ENCODE measurements at places on chromosomes 5 and 9.

- no peak for DNase-seq
These were observed 267.4 kb downstream of the CHSY3 start for GRCh38 chr5:130171699-130172098.

DNA sequence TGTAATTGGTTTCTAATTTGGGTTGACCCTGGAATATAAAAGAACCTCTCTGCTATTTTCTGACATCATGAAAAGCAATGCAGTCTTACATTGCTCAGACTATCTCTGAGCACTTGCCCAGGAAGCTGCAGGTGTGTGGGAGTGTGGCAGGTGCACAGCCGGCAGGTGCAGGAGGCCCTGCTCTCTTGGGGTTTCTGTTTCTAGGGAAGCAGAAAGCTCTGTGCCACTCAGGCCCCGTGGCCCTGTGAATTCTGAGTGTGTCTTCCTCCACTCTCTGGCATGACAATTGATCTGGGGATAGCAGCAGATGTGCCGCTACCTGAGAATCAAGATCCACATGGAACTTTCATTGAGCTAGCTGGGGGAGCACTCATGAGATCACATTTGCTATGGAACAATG lies 45.7 kb upstream of the IRX2 start:
- DNase-seq = no peak

DNA sequence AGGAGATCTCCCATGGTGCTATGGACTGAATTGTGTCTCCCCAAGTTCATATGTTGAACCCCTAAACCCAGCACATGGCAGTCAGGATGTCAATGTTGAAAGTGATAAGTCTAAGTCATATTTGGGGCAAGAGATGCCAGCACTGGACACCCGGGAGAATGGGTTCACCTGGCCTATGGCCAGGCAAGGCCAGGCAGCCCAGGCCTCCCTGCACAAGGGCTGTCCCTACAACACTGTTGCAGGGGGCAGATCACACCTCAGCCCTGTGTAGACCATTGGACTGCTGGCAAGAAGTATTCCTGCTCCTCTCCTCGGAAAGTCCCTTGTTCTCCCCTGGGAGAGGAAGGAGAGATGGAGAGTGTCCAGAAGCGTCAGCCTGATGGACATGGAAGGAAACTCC lies 240.5 kb downstream of the GADD45G start:
- no peak for DNase-seq

GRCh38 chr5:85656050-85656449 lies 961.7 kb upstream of the COX7C start:
- DNase-seq = no peak

DNA sequence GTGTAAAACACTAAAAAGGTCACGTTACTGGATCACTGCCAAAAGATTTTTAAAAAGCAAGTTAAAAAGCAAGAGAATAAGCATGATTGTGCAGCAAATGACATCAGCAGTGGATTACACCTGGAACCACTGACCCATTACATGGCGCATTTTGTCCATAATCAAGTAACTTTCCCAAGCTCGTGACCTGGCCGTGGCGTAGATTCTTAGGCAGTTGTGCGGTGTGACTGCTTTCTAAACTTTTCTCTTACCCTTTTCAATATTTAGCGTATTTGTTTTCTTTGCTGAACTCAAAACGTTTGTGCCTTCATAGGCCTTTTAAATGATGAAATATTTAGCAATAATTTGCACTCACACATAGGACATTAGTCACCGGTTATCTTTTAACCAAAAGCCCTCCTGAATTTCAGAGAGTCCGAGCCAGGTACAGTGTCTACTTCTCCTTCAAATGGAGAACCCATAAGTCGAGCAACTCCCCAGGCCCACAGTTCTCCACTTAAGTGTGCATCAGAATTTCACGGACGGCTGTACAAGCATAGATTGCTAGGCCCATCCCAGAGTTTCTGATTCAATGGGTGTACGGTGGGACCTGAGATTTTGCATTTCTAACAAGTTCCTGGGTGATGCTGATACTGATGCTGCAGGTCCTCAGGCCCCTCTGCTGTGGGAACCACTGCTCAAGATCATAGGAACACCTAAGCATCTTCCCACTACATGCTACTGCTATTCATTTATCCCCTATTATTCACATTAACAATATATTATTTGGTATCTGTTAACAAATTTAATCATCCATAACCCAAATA lies 144.4 kb downstream of the GLIS3 start:
- no peak for DNase-seq

DNA sequence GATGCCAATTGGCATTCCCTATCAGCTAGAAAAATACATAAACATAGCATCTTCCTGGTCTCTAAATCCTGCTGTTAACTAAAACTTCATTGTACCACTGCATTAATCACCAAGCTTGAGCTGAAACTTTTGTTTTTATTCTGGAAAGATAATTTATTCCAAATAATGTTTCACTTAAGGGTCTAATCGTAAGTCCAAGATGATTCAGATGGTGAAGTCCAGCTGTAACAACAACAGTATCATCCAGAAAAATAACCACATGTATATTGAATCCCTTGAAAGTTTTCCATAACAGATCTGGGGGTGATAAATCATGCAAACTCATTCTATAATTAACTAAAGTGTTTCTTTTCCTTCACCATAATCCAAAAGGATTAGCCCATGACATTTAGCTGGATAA lies 23.9 kb downstream of the RORB start:
- no peak for DNase-seq

DNA sequence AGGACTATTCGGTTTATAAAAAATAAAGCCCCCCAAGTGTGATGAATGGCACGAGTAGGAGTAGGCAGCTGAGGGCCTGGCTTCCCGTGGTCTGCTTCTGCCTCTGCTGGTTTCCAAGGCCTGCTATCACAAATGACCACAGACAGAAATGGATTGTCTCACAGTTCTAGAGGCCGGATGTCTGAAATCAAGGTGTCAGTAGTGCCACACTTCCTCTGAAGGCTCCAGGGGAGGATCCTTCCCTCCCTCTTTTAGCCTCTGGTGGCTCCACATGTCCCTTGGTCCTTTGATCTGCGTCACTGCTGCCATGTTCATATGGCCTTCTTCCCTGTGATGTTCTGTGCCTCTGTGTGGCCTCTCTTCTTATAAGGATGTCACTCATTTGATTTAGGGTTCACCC lies 15.1 kb downstream of the PRKACG start:
- DNase-seq = no peak

GRCh38 chr9:2477755-2478154 lies 143.8 kb upstream of the VLDLR start:
- DNase-seq = no peak

- no peak for DNase-seq
These were observed 48.0 kb downstream of the SLC22A5 start for GRCh38 chr5:132417461-132417860.

- no peak for DNase-seq
These were observed 11.4 kb downstream of the VCAN start for GRCh38 chr5:83482961-83483360.

GRCh38 chr9:108316630-108317029 lies 539.2 kb downstream of the ACTL7B start:
- DNase-seq = no peak

- no peak for DNase-seq
These were observed 1.6 kb upstream of the FBXW11 start for GRCh38 chr5:172008111-172008455.

DNA sequence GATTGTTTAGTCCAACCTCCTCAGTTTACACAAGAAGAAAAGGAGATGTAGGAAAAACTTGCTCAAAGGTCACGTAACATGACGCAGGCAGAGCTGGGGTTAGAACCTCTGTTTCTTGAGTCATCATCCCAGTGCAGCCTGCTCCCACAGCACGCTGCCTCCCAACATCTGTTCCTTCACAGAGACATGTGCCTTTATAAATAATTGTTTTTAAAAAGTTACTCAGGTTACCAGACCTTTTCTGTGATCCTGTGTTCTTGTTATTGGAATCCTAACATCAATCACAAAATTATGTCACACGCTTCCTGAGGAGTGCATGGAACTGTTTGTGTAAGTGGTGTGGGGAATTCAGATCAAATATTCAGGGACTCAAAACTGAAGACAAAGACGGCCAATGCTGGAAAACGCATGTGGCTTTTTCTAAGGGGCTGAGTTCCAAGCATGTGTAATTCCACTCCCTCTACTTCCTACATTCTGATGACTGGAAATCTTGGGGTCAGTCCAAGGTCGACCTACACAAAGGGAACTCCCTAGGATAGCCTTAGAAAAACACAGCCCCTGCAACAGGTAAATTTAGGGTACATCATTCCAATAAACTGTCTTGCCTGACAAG lies 184.3 kb downstream of the TSSK1B start:
- no peak for DNase-seq

DNA sequence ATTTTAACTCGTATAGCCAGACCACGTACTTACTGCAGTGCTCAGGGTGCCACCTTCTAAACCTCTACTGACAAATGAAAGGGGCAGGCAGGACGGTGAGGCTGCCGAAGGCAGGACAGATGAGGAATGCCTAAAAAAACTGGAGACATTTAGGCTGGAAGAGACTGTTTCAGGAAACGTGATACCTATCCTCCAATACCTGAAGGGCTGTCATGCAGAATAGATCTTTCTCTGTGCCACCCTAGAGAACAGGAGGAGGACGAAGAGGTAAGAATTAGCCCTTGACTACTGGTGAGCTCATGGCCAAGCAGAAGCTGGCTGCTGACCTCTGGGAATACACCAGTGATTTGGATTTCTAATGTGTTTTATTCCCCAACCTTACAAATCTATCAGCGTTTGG lies 139.4 kb downstream of the EFNA5 start:
- no peak for DNase-seq

DNA sequence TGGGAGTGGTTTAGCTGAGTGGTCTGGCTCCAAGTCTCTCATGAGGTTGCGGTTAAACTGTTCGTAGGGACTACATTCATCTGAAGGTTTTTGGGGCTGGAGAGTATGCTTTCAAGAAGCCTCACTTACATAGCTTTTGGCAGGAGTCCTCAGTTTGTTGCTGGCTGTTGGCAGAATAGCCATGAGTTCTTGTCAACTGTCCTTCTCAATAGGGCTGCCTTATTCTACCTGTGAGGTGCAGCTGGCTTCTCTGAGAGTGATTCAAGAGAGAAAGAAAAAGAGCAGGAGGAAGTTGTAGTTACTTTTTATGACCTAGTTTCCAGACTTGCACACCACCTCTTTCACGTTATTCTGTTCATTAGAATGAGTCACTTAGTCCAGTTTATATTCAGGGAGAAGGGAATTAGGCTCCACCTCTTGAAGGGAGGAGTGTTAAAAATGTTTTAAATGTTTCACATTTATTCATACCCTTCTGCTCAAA lies 33.2 kb downstream of the YTHDC2 start:
- no peak for DNase-seq

DNA sequence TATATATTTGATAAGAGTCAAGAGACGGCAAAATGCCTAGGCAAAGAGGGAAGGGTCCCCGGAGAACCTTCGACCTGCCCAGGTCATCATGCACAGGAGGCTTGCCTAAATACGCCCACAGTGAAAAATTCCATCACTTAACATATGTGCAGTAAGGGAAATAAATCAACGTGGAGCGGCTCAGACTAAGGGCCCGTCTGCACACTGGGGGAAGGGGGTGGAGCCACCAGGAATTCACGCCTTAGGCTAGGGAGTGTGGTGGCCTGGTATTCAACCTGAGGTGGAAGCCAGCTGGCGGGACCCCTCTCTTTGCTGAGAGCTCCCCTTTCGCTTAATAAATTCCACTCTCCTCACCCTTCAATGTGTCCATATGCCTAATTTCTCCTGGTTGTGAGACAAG lies 8.3 kb downstream of the PTBP3 start:
- no peak for DNase-seq

- no peak for DNase-seq
These were observed 50.1 kb downstream of the MRPL36 start for GRCh38 chr5:1749346-1750124.

DNA sequence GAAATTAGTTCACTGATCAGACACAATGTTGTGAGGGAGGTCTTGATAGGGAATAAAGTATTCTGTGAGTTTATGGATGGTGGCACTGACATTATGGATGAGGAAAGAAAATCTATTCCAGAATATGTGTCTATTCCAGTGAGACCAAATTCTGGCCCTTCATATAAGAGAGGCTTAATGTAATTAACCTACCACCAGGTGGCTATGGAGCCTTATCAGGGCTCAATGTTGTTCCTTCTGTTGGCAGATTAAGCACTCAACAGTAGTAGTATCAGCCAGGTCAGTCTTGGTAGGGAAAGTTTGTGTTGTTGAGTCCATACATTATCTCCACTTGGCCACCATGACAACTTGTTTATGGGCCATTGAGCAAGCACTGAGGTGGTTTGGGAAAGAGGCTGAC lies 41.7 kb upstream of the BARX1 start:
- DNase-seq = no peak

- no peak for DNase-seq
These were observed 265.7 kb upstream of the ANKRD55 start for GRCh38 chr5:56498759-56499395.

- no peak for DNase-seq
These were observed 9.9 kb downstream of the FSD1L start for GRCh38 chr9:105457560-105458294.

DNA sequence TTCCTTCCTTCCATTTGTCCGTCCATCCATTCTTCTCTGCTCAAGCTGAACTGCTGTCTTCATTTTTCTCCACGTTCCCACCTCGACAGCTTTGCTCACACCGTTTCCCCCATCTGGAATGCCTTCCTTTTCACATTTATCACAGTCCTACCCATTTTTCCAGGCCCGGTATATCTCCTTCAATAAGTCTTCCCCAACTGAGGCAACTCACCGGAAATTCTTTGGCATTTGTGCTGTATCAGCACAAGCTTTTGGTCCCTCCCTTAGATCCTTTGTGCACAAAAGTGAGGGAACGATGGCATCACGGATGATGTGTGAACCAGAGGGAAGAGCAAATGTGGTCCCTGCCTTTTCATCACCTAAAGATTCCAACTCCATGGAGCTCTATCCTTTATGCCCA lies 45.6 kb upstream of the INSYN2B start:
- no peak for DNase-seq

GRCh38 chr9:113254991-113255390 lies 20.4 kb downstream of the CDC26 start:
- no peak for DNase-seq

GRCh38 chr5:135714126-135714894 lies 120.2 kb upstream of the SLC25A48 start:
- DNase-seq = no peak

DNA sequence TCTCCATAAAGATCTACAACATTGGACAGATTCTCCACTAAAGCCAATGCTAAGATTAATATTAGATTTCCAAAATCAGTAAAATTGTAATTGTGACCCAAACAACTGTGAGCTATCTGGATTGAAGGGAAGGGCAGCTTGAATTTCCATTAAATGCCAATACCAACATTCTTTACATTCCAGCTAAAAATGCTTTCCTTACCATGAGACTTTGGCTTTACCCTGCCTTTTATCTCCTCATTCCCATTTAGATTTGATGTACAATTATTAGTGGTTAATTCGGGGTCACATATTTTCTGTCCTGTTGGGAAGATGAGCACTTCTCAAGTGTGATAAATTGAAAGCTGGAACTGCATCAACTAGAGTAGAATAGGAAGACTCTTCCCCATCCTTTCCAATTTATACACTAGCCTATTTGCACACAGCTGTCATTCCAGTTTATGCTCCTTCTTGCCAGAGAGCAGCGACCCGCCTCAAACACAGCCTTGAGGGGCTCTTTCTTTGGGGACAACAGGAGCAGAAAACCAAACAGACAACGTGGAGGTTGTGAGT lies 33.1 kb upstream of the MYOT start:
- no peak for DNase-seq
